Midbrain (tissue), 1 donor: ENCODE measurements at places on chromosomes 2 and 18.
A peak's percentile ranks its signal among the peaks of the same experiment; 100 is the strongest.

GRCh38 chr2:127810619-127811396, at the start of gene WDR33:
Gene WDR33 (minus strand): TSS chr2:127811171. CDS start chr2:127770981, 40,190 bp downstream.
- peak; percentile 88 for DNase-seq

DNA sequence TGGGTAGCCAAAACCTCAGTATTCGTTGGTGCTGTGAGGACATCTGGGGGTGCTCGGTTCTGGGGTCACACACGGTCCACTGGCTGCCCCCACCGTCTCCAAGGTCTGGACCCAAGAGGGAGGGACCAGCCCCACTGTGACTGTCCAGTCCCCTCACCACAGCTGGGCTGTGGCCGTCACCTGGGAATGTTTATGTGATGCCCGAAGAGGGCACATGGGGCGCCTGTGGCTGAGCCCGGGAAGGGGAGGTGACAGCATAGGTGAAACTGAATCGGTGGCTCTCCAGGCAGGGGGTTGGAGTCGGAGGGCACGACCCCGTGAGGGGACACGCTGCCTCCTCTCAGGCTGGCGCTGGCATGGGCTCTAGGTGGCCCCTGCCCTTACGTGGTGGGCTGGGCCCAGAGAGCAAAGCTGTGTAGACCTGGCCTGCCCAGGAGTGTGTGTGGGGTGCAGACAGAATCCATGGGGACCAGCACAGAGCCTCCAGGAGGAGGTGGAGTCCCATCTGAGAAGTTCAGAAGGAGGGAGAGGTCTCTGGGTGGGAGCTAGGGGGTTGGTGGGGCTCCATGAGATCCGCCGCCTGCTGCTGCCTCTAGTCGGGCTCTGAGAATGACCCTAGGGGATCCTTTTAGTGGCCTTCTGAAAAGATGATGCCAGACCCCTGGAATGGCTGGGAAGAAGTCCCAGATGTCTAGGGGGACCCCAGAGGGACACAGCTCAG, 1.8 kb downstream of the BOK start:
- no peak for DNase-seq

DNA sequence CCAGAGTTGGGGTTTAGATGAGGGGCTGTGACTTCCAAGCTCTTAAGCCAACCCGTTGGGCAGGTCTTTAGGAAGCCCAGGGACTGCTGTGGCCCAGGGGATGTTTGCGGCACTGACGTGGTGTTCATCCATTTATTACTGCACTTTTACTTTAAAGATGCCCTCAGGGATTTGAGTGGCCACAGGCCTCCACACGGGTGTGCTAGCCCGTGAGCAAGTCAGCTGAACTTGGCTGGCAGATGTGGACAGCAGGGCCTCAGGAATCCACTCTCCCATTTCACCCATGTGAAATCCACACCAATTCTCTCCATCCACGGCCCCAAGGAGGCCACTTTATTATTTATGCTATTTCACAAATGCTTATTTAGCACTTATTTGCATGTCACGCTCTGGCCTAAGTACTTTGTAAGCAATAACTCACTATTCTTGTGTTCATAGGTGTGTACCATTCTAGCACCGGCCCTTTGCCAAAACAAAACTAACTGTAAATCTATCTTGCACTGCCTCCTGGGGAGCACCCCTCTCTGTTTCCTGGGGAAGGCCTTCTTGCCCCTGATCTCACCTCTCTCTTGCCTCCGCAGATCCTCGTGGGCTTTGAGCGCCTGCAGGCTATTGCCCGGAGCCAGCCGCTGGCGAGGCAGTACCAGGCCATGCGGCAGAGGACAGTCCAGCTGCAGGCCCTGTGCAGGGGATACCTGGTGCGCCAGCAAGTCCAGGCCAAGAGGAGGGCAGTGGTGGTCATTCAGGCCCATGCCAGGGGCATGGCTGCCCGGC, 39.1 kb upstream of the GPR17 start:
- DNase-seq: no peak

DNA sequence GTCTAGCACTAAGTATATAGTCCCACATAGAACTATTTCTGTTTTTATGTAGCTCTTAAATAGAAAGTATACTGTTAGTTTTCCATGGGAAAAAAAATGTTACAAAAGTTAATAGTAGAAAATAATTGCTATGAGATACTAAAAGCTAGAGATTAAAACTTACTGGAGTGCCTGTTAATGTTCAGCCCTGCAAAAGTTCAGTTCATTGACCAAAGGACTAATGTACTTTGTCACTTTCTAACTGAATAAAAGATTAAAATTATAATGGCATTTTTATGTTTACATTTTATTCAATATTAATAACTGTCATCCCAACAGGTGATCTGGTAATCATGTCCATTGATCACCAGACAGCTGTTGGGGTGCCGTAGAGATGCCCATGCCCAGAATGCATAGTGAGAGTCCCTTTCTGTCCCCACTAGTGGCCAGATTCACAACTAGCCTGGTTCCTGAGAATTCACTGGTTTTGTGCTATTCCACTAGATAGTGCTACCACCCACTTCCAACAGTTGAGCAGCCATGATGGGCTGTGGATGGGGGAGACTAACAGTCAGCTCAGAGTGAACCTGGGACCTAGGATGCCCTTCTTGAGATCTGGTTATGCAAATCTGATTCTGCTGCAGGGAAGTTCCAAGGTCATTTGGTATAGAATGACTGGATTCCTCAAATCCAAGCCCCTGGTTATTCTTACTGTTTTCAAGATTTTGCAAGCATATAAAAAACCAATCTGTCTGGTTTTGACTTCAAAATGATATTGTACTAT, 57.8 kb downstream of the AFTPH start:
- DNase-seq: no peak
